ENCODE measurements at places on chromosomes 7 and 10. TPM values are rescaled to one million over a fixed set of nuclear protein-coding genes. Genes with fewer than 3 reads are reported as not detected.

GRCh38 chr7:107108793-107109371, 59.9 kb upstream of the HBP1 start:
- no peak for DNase-seq

The CPA2 gene
- total RNA-seq = 1.2 TPM

DNA sequence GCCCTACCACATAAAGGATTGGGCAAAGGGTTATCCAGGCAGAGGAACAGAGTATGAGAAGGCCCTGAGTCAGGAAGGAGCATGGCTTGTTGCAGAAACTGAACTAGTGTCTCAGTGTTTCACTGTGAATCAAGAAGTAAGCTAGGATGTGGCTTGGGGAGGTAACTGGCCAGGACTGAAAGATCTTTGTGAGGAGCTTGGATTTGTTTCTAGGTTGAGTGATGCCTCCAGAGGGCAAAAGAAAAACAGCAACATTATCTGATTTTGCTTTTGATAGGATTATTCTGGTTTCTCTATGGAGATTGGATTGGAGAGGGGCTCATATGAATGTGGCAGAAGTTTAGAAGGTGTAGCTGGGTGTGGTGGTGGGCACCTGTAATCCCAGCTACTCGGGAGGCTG, 137.9 kb upstream of the HDAC9 start:
- DNase-seq = no peak

DNA sequence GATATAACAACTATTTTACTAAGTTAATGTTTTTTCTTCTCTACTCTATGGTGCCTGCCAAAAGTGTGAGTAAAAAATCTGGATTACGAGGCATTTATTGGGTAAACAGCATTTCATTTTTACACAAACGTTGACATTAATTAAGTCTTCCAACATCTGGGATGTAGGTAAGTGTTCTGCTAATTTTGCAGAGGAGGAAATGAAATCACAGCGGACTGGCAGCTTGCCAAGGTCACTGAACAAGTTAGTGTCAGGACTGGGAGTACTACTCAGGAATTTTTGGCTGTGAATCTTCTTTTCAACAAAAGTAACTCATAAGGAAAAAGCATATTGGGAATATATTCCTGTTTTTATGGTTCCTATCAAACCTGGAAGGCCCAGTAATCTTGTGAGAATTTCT, 612.1 kb upstream of the FZD8 start:
- peak; percentile 80 for DNase-seq

GRCh38 chr7:139893461-139893860, 64.4 kb downstream of the TBXAS1 start:
- DNase-seq = no peak

GRCh38 chr10:102635377-102635776, 8.9 kb upstream of the TRIM8 start:
- DNase-seq = no peak

DNA sequence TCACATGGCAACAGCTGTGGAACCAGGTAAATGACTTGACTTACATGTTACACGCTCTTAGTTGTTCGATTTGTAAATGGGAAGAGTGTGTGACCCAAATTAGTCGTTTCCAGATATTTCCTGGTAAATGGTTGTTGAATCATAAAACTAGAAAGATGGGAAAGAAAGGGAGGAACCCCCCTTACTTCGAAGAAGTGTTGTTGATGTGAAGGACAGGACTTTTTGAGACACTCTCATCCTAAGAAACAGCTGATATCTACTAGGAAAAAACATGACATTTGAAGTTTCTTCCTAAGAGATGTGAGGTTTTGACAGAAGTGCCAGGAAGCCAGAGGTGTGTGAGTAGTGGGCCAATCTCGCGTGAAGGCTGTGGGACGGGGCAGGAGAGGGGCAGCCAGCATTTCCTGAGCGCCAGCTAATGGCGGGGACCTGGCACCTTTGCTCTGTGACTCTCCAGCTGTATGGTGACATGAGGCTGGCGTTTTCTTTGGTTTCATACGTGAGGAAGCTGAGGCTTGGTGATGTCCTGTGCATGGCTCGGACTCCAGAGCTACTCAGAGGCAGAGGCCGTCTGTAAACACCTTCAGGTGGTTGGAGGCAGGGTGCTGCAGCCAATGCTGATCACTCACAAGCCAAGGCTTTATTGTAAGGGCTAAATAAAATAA, 53.7 kb downstream of the IKZF1 start:
- no peak for DNase-seq

Measured in uterus (tissue), 4 donors.